Stimulated activated CD4-positive, alpha-beta T cell treated with anti-CD3 and anti-CD28 coated beads, TNF-alpha, amount 100 ng/mL, for 1 hour (primary cell): ENCODE measurements at places on chromosomes 6 and 20.
A peak's percentile ranks its signal among the peaks of the same experiment; 100 is the strongest.

GRCh38 chr6:93164781-93165180 lies 254.6 kb downstream of the EPHA7 start:
- no peak for DNase-seq

GRCh38 chr6:2314641-2315040 lies 69.2 kb upstream of the GMDS start:
- no peak for DNase-seq

GRCh38 chr6:133300896-133301295 lies 59.7 kb downstream of the EYA4 start:
- DNase-seq = no peak

DNA sequence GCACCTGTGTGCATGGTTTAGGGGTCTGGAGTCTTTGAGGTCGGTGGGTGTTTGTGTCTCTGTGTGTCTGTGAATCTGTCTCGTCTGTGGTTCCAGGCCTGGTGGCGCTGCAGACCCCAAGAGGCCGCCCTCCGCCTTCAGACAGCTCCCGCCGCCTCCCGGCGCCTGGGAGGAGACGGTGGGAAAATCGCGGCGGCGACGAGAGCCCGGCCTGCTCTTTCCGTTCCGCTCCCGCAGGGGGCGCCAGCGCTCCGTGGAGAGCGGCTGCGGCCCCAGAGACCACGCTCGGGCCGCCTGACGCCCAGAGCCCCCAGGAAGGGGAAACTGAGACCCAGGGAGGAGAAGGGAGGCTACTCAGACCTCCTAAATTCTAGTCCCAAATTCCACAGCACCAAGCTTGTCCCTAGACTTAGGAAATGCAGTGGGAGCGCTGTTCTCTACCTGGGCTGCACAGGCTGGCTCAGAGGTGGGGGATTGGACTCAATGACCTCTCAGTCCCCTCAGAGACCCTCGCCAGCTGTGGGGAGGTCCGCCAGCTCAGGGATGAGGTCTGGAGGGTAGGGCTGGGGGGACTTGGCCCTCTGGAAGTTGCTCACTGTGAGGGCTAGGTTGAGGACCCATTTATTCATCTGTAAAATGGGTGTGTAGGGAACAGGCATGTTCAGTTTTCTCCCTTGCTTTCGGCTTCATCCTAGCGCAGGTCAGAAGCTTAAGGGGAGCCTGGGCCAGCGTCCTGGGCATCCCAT lies 36.9 kb upstream of the BLCAP start:
- no peak for DNase-seq

- no peak for DNase-seq
These were observed 102.8 kb downstream of the MOXD1 start for GRCh38 chr6:132298344-132298949.

- DNase-seq = no peak
These were observed 218.5 kb downstream of the LY86 start for GRCh38 chr6:6806844-6807518.

- no peak for DNase-seq
These were observed 18.8 kb upstream of the RGS17 start for GRCh38 chr6:153149891-153150290.

- no peak for DNase-seq
These were observed 133.2 kb upstream of the LY86 start for GRCh38 chr6:6455272-6455671.

DNA sequence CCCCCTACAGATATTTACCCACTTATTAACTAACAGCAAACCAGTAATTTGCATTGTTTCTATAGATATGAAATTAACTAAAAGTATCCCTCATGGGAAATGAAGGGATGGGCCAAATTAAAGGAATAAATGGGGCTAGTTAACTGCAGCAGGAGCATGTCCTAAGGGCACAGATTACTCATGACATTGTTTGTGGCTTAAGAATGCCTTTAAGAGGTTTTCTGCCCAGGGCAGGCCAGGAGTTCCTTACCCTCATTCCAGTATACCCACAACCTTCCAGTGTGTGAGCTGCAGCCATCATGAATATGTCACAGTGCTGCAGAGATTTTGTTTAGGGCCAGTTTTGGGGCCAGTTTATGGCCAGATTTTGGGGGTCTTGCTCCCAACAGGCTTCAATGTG lies 1101.9 kb downstream of the PRIM2 start:
- no peak for DNase-seq

- DNase-seq = no peak
These were observed 93.8 kb downstream of the ATXN1 start for GRCh38 chr6:16667509-16667908.

DNA sequence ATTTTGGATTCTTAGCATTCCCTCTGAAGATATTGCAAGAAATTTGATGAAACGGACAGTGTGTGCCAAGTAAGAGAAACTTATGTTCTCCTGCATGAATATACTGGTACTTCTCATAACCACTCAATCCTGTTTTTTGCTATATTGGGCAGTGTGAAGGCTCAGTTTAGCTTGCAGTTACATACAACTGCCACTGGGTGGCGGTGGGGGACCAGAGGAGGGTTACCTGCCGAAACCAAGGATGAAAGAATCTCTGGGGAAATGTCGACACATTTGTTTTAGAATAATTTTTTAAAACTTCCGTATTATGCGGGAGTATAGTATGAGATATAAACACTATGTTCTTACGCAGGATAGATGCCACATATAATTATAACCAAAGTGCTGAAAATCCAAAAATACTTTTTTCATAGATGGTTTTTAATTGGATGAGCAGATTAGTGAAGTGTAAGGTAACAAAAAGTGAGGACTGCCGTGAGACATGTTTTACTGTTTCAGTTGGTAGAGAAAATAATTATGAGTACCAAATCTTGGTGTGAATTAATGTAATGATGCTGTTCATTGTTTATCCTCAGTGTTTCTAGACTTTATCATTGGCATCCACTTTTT lies 9.7 kb downstream of the TRMT11 start:
- DNase-seq = peak; percentile 52

GRCh38 chr6:108423982-108424705 lies 129.3 kb downstream of the AFG1L start:
- DNase-seq = no peak

DNA sequence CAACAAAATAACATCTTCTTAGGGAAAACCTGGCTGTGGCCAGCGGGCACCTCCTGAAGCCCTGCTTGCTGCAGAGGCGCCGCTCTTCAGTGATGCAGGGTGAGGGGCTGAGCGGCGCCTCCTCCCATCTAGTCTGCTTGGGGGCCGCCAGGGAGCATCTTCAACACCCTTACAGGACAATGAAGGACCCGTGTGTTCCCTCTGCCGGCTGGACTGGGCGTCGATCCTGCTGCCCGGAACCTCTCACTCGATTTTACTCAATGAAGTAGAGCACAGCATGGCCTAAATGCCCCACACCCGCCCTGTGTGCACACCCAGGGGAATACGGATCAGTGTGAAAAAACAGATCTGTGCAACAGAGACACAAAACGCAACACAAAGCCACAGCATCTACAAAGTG lies 28.5 kb upstream of the MPC1 start:
- DNase-seq = no peak

- no peak for DNase-seq
These were observed 16.3 kb upstream of the ARFGEF3 start for GRCh38 chr6:138145402-138145801.

GRCh38 chr20:5316188-5317158 lies at the start of gene PROKR2:
PROKR2 (minus strand) TSS chr20:5316954; CDS start chr20:5314369, 2,585 bp downstream.
- no peak for DNase-seq

DNA sequence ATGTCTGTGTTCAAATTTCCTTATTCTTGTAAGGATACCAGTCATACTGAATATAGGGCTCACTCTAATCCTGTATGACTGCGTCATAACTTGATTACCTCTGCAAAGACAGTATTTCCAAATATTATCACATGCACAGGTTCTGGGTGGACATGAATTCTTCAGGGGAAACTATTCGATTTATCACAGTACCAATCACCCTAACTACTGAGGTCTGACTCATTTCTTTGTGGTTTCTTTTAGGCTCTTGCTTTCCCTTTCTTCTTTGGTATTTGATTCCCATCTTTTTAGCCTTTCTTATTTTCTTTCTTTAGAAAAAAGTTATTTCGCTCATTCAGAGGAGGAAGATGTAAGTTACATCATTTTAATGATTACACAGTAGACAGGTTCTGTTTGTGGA lies 40.3 kb upstream of the TBX18 start:
- no peak for DNase-seq

- DNase-seq = no peak
These were observed 57.7 kb downstream of the RBM38 start for GRCh38 chr20:57448764-57449354.

- DNase-seq = no peak
These were observed 249.6 kb downstream of the TSHZ2 start for GRCh38 chr20:53221731-53222130.
